ENCODE measurements at places on chromosomes 5 and 9.

DNA sequence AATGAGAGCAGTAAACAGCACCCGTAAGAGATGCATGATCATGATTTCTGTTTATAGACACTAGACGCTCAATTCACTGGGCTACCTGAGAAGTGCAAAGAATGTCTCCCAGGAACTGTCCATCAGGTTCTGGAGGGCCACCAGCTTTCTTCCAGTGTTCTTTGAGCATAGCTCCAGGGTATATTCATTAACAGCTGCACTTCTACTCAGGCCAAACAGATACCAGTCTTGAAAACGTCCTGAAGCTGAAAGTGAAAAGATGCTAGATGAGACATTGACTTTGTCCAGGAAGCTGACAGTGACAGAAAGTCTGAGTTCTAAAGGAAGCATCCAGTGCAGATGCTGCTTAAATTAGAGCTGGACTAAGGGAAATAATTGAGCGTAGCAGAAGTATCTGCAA is 488.7 kb upstream of the TYRP1 start:
- H3K27me3 ChIP-seq: no peaks in the 10 kb centered on the region
- H3K36me3 ChIP-seq: no peaks in the 10 kb centered on the region
- H3K4me3 ChIP-seq: no peak overlapping the region

DNA sequence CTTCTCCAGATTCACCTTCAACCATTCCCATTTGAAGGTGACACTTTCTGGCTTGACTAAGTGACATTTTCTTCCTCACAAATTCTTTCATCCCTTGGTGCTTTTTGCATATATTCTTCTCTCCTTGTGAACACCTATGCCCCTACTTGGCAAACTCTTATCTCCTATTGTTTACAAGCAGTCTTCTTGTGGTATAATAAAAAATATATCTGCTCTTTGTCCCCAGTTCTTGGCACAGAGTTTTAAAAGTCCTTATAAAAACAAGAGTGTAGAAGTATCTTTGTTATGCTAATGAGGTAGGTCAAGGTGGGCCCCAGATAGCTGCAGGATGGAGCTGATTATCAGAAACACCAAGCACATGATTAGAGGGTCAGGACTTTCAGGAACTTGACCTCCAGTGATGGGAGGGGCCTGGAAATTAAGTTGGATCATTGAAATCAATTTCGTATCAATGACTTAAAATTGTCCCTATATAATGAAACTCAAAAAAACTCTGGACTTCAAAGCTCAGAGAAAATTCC is 38.0 kb downstream of the TMEM161B start:
- H3K27me3 ChIP-seq: no peaks in the 10 kb centered on the region
- H3K4me1 ChIP-seq: no peaks in the 10 kb centered on the region
- no peak for DNase-seq
- no peak overlapping the region for H3K27ac ChIP-seq
- no peak overlapping the region for H3K4me3 ChIP-seq
- no peaks in the 10 kb centered on the region for H3K36me3 ChIP-seq

- H3K4me1 ChIP-seq: peaks cover 13% of the 10 kb centered on the region
- no peaks in the 10 kb centered on the region for H3K36me3 ChIP-seq
- H3K27me3 ChIP-seq: no peaks in the 10 kb centered on the region
- no peak for DNase-seq
- no peak overlapping the region for H3K27ac ChIP-seq
These were observed 220.5 kb downstream of the FBXL7 start for GRCh38 chr5:15720515-15720914.

- peaks cover 19% of the 10 kb centered on the region for H3K4me1 ChIP-seq
- H3K4me3 ChIP-seq: no peak overlapping the region
- H3K27ac ChIP-seq: peak overlapping the region; percentile 77
- no peaks in the 10 kb centered on the region for H3K27me3 ChIP-seq
These were observed 381.8 kb downstream of the ADGRV1 start for GRCh38 chr5:90940227-90940995.

- peak overlapping the region; percentile 96 for H3K4me3 ChIP-seq
- H3K36me3 ChIP-seq: peaks cover 5% of the 10 kb centered on the region
- peak overlapping the region; percentile 78 for H3K27ac ChIP-seq
- H3K27me3 ChIP-seq: no peaks in the 10 kb centered on the region
These were observed 513 bp downstream of the FAM193B start for GRCh38 chr5:177553671-177554429.

DNA sequence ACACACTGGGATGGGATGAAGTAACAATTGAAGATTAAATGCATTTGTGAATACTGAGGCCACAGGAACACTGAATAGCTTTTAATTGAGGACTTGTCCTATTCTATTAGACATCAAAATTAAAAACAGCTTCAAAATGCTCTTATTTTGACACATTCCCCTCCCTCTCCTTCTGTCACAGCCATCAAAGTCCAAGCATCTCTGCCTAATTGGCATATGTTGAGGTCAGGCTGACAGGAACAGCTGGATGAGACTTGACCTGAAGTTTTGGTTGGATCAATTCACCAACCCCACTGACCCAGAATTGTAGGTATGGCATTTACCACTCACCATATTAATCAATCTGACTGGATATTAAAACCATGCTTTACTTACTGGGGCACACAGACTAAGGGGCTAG is 96.3 kb downstream of the PTCH1 start:
- no peak for DNase-seq
- no peaks in the 10 kb centered on the region for H3K27me3 ChIP-seq
- no peak overlapping the region for H3K4me3 ChIP-seq
- no peak overlapping the region for H3K27ac ChIP-seq

- no peak overlapping the region for H3K27ac ChIP-seq
- no peaks in the 10 kb centered on the region for H3K4me1 ChIP-seq
- no peaks in the 10 kb centered on the region for H3K27me3 ChIP-seq
- H3K4me3 ChIP-seq: no peak overlapping the region
These were observed 7.4 kb upstream of the ADAM19 start for GRCh38 chr5:157582731-157583620.

DNA sequence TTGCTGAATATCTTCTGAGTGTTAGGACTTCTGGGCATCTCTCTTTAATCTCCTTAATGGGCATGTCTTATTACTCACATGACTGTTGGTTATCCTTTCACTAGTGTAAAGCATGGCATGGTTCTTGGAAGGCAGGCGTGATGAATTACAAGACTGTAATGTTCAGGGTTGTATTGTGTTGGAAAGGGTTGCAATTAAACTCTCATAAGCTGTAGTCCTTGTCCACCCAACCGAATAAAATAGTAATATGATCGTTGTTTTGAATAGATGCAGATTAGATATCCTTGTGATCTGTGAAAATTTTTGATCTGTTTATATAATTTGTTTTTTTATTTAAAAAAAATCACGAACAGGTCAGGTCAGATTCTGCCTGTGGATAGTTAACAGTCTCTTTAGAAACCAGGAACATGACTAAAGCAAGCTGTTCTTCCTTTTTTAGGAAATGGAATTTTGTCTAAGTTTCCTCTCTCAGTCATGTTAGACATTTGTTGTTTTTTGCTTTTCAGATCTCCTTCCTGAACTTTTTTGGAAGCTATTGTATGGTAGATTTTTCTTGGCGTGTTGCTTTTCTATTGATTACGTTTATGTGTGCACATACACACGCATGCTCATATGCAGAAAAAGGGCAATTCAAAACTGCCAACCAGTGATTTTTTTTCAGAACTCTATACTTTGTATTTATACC is 121.8 kb downstream of the ARHGEF28 start:
- no peak overlapping the region for H3K4me3 ChIP-seq
- H3K4me1 ChIP-seq: no peaks in the 10 kb centered on the region
- no peaks in the 10 kb centered on the region for H3K36me3 ChIP-seq

- peaks cover 3% of the 10 kb centered on the region for H3K27me3 ChIP-seq
- H3K4me3 ChIP-seq: no peak overlapping the region
- H3K4me1 ChIP-seq: no peaks in the 10 kb centered on the region
- DNase-seq: no peak
- H3K27ac ChIP-seq: no peak overlapping the region
These were observed 10.5 kb upstream of the ENTREP1 start for GRCh38 chr9:69314547-69314946.

- peaks cover 37% of the 10 kb centered on the region for H3K4me1 ChIP-seq
- H3K4me3 ChIP-seq: no peak overlapping the region
- no peaks in the 10 kb centered on the region for H3K36me3 ChIP-seq
- DNase-seq: no peak
These were observed 3.7 kb upstream of the AMACR start for GRCh38 chr5:34011536-34011935.

GRCh38 chr9:120966013-120966369 is 39.4 kb upstream of the TRAF1 start:
- peak overlapping the region; percentile 52 for H3K27ac ChIP-seq
- H3K36me3 ChIP-seq: no peaks in the 10 kb centered on the region
- H3K4me1 ChIP-seq: peaks cover 18% of the 10 kb centered on the region
- H3K27me3 ChIP-seq: no peaks in the 10 kb centered on the region
- no peak for DNase-seq

- H3K4me1 ChIP-seq: no peaks in the 10 kb centered on the region
- H3K27ac ChIP-seq: no peak overlapping the region
- no peaks in the 10 kb centered on the region for H3K36me3 ChIP-seq
- H3K27me3 ChIP-seq: no peaks in the 10 kb centered on the region
- H3K4me3 ChIP-seq: no peak overlapping the region
These were observed 301.4 kb downstream of the ELAVL2 start for GRCh38 chr9:23524607-23525155.

DNA sequence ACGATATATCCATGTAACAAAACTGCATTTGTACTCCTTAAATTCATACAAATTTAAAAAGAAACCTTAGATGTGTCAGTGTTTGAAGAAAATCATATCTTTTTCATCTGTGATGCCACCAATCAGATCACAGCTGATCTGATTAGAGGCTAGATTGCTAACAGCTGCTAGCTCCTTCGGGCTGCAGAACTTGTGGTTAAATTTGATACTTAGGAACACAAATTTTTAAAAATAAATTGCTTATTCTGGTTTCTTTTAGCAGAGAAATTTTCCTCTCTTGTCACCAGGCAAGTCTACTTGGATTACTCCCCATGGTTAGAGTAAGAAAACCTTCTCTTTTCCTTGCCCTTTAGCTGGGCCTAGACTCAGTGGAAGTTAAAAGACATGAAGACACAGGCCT is 94.6 kb upstream of the RANBP6 start:
- H3K27me3 ChIP-seq: no peaks in the 10 kb centered on the region
- H3K4me1 ChIP-seq: no peaks in the 10 kb centered on the region
- no peaks in the 10 kb centered on the region for H3K36me3 ChIP-seq
- DNase-seq: no peak
- H3K27ac ChIP-seq: no peak overlapping the region
- no peak overlapping the region for H3K4me3 ChIP-seq

DNA sequence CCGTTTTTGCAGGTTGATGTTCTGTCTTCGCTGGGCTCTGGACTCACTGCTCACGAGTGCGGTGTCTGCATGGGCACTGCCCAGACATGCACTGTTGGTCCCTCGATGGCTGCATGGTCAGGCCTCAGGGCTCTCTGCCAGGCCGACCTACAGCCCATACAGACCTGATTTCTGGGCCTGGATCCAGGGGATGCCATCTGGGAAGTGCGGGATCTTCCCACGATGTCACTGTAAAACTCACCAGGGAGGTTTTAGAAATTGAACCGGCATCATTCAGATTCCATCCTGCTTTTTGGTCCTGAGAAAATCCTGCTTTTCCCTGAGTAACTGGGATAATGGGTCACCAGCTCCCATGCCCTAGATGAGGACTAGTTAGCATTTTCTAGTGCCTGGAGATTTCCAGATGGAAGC is 9.1 kb downstream of the S1PR3 start:
- no peak overlapping the region for H3K4me3 ChIP-seq
- H3K4me1 ChIP-seq: peaks cover 19% of the 10 kb centered on the region
- H3K36me3 ChIP-seq: no peaks in the 10 kb centered on the region
- no peaks in the 10 kb centered on the region for H3K27me3 ChIP-seq
- peak overlapping the region; percentile 24 for H3K27ac ChIP-seq

DNA sequence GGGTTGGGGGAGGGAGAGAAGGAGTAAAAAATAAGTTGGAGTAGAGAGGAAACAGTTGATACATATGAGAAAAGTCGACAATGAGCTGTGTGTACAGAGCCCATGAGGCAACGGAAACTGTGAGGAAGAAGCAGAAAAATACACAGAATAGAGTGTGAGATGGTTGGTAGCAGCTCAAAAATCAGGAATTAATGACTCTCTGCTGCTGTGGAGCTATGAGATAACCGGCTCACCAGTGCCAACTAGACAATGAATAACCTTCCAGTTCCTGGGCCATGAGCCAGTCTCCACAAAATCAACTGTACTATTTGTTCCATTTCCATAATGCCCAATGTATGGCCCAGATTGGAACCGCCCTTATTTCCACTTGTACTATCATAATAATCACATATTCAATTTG is 53.1 kb upstream of the NREP start:
- no peaks in the 10 kb centered on the region for H3K27me3 ChIP-seq
- no peak for DNase-seq
- H3K4me3 ChIP-seq: no peak overlapping the region
- no peaks in the 10 kb centered on the region for H3K36me3 ChIP-seq
- H3K27ac ChIP-seq: no peak overlapping the region
- no peaks in the 10 kb centered on the region for H3K4me1 ChIP-seq

GRCh38 chr5:172870715-172871461 is 36.8 kb downstream of the ERGIC1 start:
- H3K27ac ChIP-seq: peak overlapping the region; percentile 21
- H3K4me1 ChIP-seq: peaks cover 20% of the 10 kb centered on the region
- H3K4me3 ChIP-seq: no peak overlapping the region
- no peaks in the 10 kb centered on the region for H3K27me3 ChIP-seq
- no peak for DNase-seq

DNA sequence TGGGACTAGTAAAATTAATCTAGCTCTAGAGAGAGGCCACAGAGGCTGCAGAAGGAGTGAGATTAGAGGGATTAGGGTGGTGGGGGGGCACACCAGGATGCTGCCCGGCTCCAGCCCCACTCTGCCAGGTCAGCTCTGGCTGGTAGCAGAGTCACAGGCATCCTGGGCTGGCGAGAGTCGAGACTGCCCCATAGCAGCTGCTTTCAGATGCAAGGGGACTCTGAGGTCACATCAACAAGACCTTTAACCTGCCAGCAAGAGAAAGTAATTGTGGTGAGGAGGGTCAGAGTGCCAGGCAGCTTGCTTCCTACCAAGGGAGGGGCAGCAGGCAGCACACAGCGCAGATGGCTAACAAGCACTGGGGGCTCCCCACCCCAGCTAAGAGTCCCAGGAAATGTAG is 7.5 kb downstream of the EPB41L4B start:
- H3K4me1 ChIP-seq: peaks cover 19% of the 10 kb centered on the region
- DNase-seq: no peak
- no peak overlapping the region for H3K4me3 ChIP-seq
- H3K36me3 ChIP-seq: no peaks in the 10 kb centered on the region
- no peaks in the 10 kb centered on the region for H3K27me3 ChIP-seq
- peak overlapping the region; percentile 38 for H3K27ac ChIP-seq

DNA sequence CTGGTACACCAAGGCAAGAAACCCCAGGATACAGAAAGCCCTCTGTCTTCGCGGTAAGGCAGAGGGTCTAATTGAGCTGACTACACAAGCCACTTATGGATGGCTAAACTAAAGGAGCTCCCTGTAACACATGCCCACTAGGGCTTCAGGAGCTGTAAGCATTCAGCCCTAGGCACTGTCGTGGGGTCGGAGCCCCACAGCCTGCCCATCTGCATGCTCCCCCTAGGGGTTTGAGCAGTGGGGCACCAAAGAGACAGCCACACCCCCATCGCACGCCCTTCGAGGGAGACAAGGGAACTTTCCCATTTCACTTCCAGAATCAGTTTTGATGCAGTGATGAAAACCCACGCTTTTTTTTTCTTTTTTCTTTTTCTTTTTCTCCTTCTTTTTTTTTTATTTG is 11.0 kb upstream of the MTMR12 start:
- H3K36me3 ChIP-seq: no peaks in the 10 kb centered on the region
- no peak overlapping the region for H3K27ac ChIP-seq
- H3K4me1 ChIP-seq: no peaks in the 10 kb centered on the region
- no peaks in the 10 kb centered on the region for H3K27me3 ChIP-seq
- no peak for DNase-seq
- no peak overlapping the region for H3K4me3 ChIP-seq

Data from hepatocyte (in vitro differentiated cells).